ENCODE measurements at places on chromosomes 1 and 21.

DNA sequence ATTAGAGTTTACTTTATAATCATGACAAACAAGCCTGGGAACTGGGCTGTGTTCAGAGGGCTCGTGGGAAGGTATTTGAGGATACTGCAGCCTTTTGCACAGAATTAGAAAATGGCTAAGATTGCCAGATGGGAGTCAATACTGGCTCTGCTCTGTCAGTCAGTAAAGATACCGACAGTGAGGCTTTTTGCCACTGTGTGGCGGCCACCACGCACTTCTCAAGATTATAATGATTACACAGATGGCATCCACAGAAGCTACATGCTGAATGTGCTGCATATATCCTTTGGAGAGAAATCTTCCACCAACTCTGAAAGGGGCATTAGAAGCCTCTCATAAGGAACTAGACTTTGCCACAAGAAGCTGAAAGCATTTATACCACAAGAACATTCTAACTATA is 213.4 kb upstream of the PTBP2 start:
- no peak for DNase-seq

GRCh38 chr21:17185674-17186073 is 327.2 kb upstream of the CXADR start:
- DNase-seq, result no peak

GRCh38 chr1:228514421-228514820 is 27.2 kb downstream of the RNF187 start:
- DNase-seq, result no peak

- DNase-seq, result no peak
Measured at GRCh38 chr21:43959231-43960116, 52.6 kb upstream of the TRAPPC10 start.

DNA sequence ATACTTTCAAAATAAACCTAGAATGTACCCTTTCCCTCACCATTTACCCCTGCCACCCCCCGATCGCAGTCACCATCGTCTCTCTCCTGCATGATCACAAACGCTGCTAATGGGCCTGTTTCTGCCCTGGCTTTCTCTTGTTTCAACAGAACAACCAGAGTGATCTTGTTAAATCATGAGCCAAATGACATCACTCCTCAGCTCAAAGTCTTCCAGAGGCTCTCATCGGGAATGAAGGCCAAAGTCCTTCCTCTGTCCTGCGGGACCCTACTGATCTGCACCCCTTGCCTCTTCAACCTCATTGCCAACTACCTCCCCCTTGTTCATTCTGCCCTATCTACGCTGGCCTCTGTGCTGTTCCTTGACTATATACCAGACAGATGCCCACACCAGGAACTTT is 39.4 kb upstream of the PTGFRN start:
- no peak for DNase-seq

GRCh38 chr1:159705904-159706256 is 8.5 kb downstream of the CRP start:
- no peak for DNase-seq

DNA sequence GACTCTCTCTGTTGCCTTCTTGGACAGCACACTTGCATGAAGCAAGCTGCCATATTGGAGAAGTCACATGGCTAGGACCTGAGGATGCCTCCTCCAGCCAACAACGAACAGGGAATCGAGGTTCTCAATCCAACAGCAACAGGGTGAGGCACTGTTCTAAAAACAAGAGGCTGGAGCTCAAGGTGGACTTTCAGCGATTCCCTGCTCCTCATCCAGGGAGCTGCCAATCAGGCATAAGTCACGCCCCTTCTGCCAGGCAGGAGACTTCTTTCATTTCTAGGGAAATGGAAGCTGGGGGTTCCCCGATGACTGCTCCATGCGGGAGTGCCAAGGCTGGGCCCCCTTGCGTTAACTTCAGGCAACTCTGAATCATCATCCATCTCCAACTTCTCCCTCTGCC is 22.7 kb upstream of the IFNAR1 start:
- DNase-seq, result no peak

DNA sequence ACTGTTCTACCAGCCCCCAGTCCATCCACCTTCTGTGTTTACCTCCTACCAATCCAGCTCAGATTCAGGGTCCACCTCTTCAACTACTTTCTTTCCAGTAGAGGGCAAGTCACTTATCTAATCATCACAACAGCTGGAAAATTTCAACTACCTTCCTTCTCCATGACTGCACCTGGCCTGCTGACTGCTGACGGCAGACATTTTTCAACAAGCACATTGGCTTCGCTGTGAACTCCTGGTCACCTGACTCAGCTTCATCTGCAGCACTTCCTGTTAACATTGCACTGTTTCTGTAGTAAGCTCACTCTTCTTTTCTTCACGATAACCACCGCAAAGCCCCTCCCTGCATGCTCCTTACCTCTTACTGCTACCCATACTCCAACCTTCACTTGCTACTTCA is 405.7 kb downstream of the NTNG1 start:
- no peak for DNase-seq

DNA sequence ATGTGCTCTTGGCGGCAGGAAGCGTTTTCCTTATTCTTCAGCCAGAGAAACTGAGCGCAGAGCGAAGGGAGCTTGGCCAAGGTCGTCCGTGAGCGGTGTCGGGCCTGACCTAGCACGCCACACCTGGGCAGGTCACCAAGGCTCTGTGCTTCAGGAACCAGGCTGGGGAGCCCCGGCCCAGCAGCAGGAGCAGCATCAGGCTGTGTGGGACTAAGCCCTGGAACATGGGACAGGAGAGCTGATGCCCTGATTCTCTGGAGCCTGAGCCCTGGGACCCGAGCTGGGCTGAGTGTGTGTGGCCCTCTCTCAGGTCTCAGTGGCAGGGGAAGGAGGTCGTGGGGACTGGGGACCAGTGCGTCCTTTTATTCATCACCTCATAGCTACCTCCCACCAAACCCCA is 65.2 kb upstream of the ABCG1 start:
- no peak for DNase-seq

Measured in T follicular helper cell (primary cell).